ENCODE measurements at places on chromosomes 6 and 20.

DNA sequence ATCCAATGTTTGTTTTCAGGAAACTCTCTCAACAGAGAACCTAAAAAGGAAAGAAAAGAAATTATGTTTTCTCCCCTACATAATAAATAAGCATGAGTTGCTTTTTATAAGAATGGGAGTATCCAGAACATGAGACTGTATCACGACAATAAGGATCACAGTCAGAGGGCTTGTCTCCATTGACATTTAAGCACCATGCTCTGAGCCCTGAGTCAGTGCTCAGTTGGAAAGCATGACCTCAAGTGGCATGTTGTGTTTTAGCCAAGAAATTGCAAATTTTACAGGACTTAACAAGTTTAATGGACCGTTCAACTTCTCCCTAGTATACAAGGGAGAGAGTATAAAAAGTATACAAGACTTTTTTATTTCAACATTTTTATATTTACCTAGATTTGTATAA, 431.6 kb downstream of the GJA1 start:
- no peak for DNase-seq

DNA sequence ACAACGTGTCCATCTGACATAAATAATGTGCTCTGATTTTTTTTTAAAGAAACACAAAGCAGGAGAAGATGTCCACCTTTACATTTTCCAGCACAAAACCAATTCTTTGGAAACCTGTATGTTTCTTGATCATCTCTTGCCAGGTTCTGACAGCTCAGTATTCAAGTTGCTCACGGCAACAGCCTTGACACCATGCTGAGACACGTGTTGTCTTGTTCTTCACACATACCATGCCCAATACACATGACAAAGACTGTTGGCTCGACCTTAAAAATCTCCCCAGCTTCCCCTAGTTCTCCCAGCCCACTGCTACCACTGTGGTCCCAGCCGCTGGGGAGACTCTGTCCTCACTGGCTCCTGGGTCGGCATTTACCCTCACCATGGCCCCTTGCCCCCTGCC, 518.9 kb downstream of the PREX1 start:
- no peak for DNase-seq

DNA sequence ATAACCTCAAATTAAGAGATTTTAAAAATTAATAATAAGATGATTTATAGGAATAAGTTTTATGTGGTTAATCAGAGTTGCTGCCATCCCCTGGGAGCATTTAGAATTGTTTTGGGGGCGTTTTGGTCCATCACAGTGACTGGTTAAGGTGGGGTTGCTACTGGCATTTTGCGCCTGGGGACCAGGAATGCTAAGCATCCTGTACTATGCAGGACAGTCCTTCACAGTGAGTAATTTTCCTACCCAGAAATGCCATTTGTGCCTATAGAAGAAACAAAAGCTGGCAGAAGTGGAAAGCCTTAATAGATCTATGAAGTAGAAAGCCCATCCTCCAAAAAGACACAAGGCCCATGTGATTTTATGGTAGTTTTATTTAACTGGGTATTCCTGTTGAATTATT, 118.0 kb downstream of the ANKS1A start:
- DNase-seq = no peak

- DNase-seq = no peak
These were observed 335.1 kb downstream of the PREX1 start for GRCh38 chr20:48492715-48493070.

- no peak for DNase-seq
These were observed 598.9 kb downstream of the RFPL4B start for GRCh38 chr6:112946051-112946450.

DNA sequence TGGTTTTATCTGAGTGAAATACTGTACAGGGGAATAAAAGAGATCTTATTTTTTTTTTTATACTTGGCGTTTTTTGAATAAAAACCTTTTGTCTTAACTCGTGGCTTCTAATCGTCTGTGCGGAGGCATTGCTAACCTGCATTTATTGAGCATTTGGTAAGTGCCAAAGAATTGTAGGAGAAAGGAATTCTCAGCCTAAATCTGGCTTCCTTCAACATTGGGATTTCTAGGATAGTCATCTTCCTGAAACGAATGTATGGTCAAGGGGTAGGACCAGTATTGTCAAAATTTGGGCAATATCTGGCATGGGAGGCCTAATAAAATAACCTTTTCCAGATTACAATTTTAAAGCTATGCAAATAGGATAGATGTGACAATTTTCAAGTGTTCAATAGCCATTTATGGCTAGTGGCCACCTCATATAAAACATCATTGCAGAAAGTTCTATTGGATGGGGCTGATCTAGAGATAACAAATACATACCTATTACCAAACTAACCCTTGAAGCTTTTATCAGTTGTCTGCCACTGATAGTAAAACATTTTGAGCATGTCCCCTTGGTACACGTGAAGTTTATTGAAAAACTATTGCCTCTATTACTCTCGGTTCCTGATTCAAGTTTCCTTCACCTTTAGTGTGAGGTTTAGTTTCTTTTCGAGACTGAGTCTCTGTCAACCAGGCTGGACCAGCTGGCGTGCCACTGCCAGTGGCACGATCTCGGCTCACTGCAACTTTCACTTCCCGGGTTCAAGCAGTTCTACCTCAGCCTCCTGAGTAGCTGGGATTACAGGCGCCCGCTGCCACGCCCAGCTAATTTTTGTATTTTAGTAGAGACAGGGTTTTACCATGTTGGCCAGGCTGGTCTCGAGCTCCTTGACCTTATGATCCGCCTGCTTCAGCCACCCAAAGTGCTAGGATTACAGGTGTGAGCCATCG, 5.6 kb downstream of the PIM1 start:
- DNase-seq = no peak

- DNase-seq = no peak
These were observed 7.9 kb downstream of the ZMYND8 start for GRCh38 chr20:47348539-47349142.

- DNase-seq = no peak
These were observed 20.6 kb downstream of the JARID2 start for GRCh38 chr6:15266423-15266996.

- DNase-seq = no peak
These were observed 18.7 kb downstream of the SGK1 start for GRCh38 chr6:134299236-134299635.

All from stimulated activated CD4-positive, alpha-beta T cell treated with anti-CD3 and anti-CD28 coated beads, Interleukin-1b, Interleukin-23, amount 100 ng/mL, for 1 hour (primary cell).